ENCODE measurements at places on chromosomes 16 and 17.

- DNase-seq = no peak
Measured at GRCh38 chr16:15834502-15834901, 22.3 kb downstream of the MYH11 start.

GRCh38 chr16:86570558-86571529 is 4.2 kb downstream of the FOXC2 start:
- no peak for DNase-seq

GRCh38 chr17:64775701-64776570 is 113.8 kb upstream of the SMURF2 start:
- DNase-seq = no peak

- no peak for DNase-seq
Measured at GRCh38 chr17:38685491-38685890, 10.7 kb upstream of the EPOP start.

DNA sequence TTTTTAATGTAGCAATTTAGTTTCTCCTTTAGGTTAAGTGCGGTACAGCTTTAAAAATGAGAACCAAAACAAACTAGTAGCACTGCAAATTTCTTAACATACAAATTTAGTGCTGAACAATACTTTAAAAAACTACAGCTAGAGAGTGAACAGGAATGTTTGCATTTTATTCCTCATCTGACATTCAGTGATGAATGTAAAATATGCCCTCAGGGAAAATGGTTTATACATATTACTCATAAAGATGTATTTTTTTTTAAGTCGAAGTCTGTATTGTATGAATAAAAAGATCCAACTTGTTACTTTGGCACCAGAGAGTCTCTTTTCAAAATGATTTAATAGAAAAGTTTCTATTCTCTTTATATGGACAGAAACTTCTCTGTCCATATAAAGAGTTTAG is 96.8 kb downstream of the BRIP1 start:
- DNase-seq = no peak

GRCh38 chr16:85762970-85763369 is 12.1 kb upstream of the C16orf74 start:
- DNase-seq = no peak

GRCh38 chr16:15946257-15947044 is 3.0 kb upstream of the ABCC1 start:
- no peak for DNase-seq

DNA sequence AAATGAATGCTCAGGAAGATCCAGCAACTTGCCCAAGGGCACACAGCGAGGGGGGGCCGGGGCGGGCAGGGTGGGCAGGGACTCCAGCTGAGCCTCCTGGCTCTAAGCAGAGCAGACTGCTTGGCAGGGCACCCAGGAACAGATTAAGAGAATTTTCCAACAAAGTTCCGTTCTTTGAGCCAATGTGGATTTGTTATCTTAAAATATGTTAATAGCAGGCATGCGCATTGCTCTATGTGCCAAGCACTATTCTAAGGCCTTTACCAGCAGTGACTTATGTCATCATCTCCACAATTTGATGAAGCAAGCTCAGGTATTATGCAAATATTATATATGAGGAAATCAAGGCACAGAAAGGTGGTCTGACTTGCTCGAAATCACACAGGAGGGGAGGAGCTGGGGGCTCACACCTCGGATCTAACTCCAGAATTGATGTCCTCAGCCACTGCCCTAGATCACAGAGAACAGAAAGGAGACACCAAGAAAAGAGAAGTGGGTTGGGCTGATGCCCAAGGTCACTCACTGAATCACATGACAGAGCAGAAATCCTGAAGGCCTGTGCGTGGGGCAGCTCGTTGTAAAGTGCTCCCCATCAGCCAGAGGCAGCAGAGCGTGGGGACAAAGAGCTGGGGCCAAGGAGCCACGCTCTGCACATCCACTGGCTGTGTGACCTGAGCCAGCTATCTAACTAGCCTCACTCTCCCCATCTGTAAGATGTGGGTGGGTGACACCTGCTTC is 23.2 kb upstream of the MEAK7 start:
- DNase-seq = no peak

GRCh38 chr16:87955302-87956097 is 4.3 kb downstream of the BANP start:
- no peak for DNase-seq

- no peak for DNase-seq
Measured at GRCh38 chr17:11823862-11824261, 173.4 kb downstream of the ZNF18 start.

- no peak for DNase-seq
Measured at GRCh38 chr17:80277751-80278671, 17.4 kb downstream of the RNF213 start.

DNA sequence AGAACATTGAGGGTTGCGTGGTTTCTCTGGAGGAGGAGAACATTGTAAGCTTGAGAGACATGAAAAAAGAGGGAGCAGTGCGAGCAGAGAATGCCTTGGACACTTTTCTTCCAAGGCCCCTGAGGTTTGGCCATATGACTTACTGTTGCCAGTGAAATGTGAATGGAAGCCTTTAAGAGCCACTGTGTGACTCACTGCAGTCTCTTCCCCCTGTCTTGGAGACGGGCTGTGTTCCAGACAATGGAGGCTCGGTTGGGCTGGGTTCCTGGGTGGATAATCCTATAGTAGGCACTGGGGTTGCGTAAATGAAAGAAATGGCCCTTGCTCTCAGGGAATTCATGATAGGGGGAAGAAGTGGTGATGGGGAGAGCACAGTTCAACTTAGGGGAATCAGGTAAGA is 75.5 kb downstream of the SHISA9 start:
- no peak for DNase-seq

DNA sequence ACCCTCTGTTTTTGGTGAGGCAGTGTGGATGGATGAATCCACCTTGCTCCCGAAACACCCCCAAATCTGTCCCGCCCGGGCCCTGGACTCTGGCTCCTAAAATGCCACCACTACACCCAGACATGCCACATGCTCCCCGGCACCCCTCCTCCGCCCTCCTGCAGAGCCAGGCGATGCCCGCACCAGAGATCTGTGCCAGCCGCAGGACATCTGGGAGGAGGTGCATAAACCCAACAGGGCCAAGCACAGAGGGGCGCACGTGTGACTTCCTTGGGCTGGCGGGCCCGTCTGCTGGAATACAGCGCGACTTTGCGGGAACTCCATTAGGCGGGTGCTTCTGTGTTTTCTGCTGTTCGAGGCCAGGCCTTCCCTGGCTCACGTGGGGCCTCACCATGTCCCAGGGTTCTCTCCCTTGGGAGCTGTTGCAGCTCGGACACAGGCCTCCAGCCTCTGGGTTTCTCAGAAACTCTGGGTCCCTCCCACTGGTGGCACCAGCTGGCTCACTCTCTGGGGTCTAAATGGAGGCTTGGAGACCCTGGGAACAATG is 14.1 kb upstream of the ACSF3 start:
- no peak for DNase-seq

DNA sequence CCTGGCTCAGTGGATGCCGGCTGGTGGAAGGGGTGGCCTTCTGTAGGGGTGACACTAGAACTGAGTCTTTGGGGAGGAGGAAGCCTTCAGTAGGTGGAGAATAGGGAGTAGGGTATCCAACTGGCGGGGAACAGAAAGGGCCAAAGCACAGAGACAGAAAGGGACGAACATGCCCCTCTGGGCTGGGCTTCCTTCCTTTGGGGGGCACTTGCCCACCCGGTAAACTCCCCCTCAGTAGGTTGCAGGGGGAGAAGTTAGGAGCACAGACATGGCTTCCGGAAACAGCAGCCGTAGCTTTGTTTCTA is 774 bp downstream of the ENGASE start:
- DNase-seq = no peak

All from stimulated activated CD4-positive, alpha-beta T cell treated with anti-CD3 and anti-CD28 coated beads, Interleukin-15, amount 100 ng/mL, for 24 hours (primary cell).